Stimulated activated CD4-positive, alpha-beta T cell treated with anti-CD3 and anti-CD28 coated beads, Interleukin-2, amount 100 ng/mL, for 48 hours (primary cell): ENCODE measurements at places on chromosomes 11 and 22.

- no peak for DNase-seq
Observed at GRCh38 chr22:42769574-42770447, 49.1 kb upstream of the A4GALT start.

DNA sequence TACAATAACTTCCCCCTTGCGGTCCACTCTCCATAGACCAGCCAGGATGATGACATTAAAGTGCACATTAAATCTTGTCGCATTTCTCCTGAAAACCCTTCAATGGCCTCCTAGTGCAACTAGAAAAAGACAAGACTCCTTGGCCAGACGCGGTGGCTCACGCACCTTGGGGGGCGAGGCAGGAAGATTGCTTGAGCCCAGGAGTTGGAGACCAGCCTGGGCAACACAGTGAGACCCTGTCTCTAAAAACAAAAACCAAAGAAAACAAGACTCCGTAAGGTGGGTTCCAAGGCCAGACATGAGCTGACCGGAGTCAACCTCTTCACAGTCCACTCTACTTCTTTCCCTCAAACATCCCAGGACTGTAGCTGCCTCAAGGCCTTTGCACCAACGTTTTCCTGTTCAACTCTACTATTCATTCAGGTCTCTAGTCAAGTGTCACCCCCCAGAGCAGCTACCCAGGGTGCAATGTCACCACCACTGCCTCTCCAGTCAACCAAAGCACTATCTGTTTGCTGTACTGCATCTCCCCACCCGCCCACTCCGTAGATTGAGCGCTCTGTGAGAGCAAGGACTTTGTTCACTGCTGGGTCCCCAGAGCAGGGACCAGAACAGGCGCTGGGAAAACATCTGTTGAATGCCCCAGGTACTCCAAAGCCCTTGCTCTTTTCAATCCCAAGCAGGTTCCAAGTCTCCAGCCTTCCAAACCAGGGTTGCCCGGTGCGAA, 739 bp downstream of the ZMAT5 start:
- DNase-seq: peak; percentile 7

- no peak for DNase-seq
Observed at GRCh38 chr11:9357041-9357440, 27.4 kb upstream of the IPO7 start.

DNA sequence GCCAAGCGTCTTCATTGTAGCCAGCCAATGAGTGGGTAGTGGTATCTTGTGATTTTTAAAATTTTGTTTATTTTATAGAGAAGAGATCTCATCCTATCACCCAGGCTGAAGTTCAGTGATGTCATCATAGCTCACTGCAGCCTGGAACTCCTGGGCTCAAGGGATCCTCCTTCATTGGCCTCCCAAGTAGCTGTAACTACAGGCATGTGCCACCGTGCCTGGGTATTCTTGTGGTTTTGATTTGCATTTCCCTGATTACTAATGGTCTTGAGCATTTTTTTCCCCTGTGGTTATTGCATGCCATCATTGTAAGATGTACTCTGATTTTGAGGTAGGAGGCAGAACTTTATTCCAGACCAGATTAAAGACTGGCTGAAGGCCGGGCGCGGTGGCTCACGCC, 2.4 kb upstream of the DENND6B start:
- no peak for DNase-seq

GRCh38 chr22:24683691-24684090, 80.7 kb downstream of the GGT1 start:
- DNase-seq: no peak

- DNase-seq: no peak
Observed at GRCh38 chr11:78318321-78319114, 99.1 kb downstream of the GAB2 start.

DNA sequence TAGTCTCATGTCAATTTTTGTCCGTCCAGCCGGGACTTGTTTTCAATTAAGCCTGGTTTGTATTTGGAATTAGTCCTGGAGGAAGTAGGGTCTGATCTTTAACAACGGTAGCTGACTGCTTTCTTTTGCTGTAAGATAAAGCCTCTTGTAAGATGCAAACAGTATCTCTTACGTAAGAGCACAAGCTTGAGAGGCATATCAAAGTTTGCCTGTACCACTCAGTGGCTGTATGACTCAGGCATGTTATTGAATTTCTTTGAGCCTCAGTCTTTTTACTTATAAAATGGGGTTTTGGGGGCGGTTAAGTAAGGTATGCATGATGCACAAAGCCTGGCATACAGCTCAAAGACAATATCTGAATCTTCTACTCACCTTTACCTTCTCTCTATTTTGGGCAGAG, 198.4 kb upstream of the NARS2 start:
- no peak for DNase-seq

GRCh38 chr11:116403794-116404461, 368.9 kb downstream of the BUD13 start:
- no peak for DNase-seq

GRCh38 chr11:125374398-125374797, 121.7 kb downstream of the FEZ1 start:
- no peak for DNase-seq

DNA sequence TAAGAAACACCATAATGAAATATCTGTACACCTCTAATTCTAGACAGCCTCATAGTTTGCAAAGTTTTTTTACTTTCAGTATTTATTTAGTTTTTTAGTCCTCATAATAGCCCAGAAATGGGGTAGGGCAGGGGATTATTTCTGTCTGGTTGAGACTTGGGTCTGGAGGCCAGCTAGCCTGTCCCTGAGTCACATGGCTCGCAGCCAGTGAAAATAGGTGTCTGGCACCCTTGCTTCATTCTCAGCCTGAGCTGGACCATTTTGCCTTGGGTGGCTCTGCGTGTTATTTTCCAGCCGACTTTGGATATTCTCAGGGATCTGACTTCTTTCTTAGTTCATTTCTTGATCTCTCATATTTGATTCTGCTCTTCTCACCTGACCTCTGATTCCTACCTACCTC, 123.9 kb upstream of the NARS2 start:
- no peak for DNase-seq

DNA sequence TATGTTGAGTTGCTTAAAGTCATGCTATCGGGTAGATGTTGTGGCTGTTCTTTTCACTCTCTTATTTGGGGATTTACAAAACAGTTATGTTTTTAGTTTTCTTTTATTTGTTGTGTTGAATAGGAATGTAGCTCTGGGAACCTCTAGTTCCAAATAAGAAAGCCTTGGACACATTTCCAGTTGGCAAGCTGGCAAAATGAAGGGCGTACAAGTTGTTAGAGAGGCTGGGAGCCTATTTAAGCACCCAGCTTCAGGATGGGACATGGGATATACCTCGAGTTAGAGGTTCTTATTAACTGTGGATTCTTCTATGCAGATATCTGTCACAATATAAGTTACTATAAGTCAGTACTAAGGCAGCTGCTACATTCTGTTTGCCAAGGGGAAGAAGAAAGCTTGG, 22.8 kb downstream of the PPARA start:
- DNase-seq: no peak

GRCh38 chr11:95886462-95886861, 37.4 kb downstream of the MTMR2 start:
- DNase-seq: no peak

DNA sequence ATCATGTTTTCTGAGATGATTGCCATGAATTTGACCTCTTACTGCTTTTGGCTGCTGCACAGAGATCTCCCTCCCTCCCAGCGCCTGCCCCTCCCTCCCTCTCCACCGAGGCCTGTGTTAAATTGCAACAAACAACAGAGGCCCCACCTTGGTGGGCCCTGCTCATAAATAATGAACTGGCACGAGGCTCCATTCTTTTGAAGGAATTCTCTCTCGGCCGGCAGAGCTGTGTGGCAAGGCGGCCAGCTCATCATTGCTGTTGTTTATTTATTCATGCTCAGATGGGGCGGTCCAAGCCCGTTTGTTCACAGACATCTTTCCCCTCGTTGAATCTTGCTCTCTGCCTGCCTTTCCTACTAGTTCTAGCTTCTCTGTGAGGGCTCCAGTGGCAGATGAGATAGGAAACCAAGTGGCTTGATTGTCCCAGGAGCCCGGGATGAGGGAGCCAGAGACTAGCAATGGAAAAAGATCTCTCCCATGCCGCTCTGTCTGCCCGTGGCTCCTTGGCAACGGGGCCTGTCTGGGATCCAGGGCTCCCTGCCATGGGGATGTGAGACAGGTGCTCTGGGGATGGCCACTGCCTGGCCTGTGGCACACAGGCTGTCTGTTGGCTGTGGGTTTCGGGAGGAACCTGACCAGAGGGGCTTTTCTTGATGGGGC, 192.6 kb downstream of the DSCAML1 start:
- DNase-seq: no peak

DNA sequence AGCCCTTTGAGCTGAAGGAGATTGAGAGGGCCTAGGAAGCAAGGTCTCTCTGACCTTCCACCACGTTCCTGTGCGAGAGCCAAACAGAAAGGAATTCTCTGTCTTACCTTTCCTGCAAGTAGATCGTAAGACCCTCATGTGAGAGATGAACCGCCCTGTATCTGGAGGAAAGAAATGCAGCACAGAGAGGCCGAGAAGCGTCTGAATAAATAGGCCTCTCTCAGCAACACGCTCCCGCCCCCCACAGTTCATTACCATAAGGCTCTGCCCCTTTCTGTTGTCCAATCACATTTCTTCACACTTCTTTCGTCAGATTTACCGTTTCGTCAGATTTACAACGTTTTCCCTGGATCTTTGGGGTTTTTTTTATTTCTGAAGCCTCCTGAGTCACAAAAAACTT, 90.3 kb downstream of the BLID start:
- DNase-seq: no peak

- DNase-seq: peak; percentile 7
Observed at GRCh38 chr11:63769042-63769713, 603 bp upstream of the ZFTA start.

DNA sequence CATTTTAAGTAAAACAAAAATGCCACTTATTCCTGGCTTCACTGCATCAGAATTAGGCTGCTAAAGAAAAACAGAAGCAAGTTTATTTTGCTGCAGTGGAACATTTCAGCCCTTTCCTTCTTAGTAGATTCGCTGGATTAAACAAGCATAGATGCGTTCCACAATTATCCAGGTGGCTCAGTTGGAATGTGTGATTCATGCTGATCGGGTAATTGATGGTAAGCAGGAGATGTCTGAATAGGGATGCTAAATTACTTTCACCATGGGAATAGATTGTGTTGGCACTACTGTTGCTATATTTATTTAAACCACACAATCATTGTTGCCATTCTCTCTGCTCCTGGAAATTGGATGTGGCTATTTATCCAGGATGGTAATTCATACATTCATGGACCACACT, 440.1 kb upstream of the DDI1 start:
- no peak for DNase-seq

- no peak for DNase-seq
Observed at GRCh38 chr22:49412236-49412635, 415.4 kb downstream of the BRD1 start.

- no peak for DNase-seq
Observed at GRCh38 chr11:57647960-57648800, 1.5 kb downstream of the YPEL4 start.

DNA sequence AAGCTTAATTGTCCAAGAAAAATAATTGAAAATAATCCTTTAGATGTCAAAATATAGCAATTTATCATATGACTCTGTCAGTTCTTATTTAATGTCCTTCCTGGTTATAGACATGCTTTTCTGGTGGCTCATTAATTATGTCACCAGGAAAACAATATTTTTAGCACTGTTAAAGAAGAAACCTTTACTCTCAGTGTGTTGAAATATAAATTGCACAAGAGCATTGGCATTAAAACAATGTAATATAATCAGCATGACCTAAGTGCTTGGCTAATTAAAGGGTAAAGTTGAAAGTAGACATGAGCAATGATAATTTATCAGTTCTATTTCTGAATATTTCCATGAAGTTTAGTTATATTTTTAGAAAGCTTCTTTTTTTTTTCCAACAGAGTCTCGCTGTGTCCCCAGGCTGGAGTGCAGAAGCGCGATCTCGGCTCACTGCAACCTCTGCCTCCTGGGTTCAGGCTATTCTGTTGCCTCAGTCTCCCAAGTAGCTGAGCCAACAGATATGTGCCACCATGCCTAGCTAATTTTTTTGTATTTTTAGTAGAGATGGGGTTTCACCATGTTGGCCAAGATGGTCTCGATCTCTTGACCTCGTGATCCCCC, 232.3 kb downstream of the JRKL start:
- no peak for DNase-seq

DNA sequence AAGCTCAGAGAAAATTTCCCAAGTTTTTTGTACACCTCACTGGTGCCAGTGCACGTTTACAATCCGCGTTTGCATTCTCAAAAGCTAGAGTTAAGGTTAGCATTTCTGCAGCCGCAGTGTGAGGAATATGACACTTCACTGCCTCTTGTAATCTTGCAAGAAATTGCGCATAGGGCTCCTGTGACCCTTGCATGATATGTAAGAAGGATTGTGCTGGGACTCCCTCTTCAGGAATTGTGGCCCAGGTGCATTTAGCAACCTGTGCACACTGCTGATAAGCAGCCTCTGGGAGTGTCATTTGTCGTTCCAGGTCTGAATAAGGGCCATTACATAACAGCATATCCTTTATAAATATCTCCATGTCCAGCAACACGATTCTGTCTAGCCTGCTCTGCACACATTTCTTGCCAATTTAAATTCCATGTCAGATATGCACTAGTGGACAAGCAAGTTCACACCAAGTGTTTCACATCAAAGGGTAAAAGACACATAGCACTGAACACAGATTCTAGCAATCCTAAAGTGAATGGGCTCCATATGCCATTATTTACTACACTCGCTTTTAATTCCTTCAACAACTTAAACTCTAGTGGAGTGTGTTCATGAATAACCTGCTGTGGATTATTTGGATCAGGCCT, 69.2 kb upstream of the INCENP start:
- DNase-seq: no peak

DNA sequence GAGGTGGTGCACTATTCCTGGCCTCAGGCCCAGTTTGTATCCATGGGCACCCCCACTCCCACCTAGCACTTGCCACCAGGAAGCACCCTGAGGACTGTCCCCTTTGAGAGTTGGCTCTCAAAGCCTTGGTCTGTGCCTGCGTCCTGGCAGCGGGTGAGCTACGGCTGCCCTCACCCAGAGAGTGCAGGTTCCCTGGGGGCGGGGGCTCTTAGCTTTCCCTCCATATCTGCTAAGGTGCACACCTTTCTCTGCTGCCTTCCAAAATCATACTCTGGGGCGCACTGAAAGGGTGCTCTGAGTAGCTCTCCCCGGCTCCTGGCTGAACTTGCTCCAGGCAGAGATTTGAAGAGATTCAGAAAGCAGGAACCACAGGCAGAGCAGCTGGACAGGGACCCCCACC, 7.1 kb downstream of the KCNQ1 start:
- DNase-seq: no peak

- DNase-seq: no peak
Observed at GRCh38 chr11:96567176-96567575, 177.4 kb downstream of the JRKL start.

- DNase-seq: no peak
Observed at GRCh38 chr11:99257131-99257530, 236.4 kb downstream of the CNTN5 start.
